ENCODE measurements at places on chromosomes 1 and 21. TPM values are rescaled to one million over a fixed set of nuclear protein-coding genes. Genes with fewer than 3 reads are reported as not detected.

Gene SPAG17
- polyA plus RNA-seq = 5.9 TPM

DNA sequence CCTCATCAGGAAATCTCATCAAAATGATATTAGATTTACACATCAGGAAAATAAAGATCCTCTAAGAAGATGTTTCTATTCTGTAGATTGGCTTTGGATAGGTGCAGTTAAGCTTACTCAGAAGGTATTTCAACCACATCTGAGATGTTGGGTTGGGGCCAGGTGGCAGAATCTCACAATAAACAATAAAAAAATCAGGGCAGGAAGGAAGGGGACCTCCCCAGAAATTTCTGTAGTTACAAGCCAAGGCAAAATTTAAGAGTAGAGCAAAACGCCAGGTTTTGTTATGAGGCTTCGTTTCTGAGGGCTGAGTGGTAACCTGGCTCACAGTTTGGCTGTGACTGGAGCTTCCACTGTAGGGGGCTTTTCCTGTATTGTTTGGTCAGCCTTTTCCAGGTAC lies 84.8 kb downstream of the HUNK start:
- DNase-seq = no peak

Gene C1orf141
- polyA plus RNA-seq = not detected

- DNase-seq = peak; percentile 61
Observed at GRCh38 chr1:3410142-3410925, 44.1 kb upstream of the ARHGEF16 start.

DNA sequence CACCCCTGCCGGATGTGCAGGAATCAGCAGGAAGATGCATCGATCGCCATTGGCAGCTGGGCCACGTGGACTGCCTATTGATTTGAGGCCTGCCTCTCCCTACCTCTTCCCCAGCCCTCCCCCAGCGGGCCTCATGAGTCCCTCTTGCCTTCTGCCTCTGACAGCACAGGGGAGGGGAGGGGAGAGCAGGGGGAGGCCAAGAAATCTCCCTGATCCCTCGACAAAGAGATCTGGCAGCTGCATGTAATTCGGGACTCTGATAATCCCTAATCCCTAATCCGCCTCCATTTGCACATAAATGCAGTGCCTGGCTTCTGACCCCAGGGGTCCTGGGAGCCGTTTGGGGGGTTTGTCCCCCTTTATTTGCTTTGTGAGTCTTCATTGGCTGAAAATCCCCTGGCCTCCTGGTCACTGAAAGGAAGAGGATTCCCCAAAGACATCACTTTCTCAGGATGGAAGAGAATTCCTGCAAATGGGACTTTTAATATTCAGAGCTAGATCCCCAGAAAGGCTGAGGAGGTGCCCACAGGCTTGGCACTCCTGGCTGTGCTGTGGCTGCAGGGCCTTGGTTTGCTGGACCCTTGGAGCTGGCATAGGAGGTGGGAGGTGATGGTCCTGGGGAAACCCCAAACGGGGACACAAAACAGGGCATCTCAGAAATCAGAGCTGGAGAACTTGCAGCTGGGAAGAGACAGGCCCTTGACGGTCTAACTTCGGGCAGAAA lies 239.4 kb upstream of the POU3F1 start:
- DNase-seq = no peak

DNA sequence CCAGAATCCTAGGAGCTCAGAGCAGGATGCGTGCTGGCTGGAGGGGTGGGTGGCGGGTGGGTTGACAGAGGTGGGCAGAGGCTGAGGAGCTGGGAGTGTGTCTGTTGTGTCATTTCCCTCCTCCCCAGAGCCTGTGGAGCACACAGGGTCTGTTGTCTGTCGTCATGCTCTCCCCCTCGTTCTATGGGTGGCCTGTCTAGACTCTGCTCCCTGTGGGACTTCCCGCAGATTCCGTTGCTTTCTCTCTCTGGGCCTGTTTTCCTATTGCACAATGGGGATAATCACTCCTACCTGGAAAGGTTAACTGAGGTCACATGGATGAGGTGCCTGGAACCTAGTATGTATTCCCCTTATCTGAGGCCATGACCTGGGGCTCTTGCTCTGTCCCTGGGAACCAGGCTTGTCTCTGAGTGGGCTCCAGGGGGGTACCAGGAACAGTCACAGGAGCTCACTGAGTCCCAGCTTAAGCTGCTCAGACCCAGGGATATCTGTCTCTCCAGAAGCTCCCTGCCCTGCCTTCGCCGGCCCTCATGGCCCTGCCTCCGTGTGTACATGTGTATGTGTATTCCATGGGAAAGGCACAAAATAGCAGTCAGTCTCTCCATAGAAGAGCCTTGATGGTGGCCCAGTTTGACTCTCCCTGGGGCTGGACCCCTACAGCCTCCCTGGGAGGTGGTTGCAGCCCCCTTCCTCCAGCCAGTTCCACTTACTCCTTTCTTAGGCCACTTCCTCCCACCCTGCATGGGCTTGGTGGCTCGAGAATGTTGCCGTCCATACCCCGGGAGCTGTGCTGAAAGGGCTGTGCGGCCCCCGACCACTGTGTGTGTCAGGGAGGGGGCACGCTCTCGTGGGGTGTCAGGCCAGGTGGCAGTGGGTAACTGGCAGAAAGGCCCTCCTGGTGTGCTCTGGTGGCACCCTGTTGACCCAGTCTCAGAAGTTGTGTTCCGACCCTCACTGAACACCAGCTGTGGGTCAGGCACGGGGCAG lies 17.9 kb downstream of the PTPRF start:
- no peak for DNase-seq
